Activated CD4-positive, CD25-positive, alpha-beta regulatory T cell (primary cell): ENCODE measurements at places on chromosomes 2 and 18.

GRCh38 chr2:152086231-152086630, 12.6 kb downstream of the CACNB4 start:
- no peak for DNase-seq

DNA sequence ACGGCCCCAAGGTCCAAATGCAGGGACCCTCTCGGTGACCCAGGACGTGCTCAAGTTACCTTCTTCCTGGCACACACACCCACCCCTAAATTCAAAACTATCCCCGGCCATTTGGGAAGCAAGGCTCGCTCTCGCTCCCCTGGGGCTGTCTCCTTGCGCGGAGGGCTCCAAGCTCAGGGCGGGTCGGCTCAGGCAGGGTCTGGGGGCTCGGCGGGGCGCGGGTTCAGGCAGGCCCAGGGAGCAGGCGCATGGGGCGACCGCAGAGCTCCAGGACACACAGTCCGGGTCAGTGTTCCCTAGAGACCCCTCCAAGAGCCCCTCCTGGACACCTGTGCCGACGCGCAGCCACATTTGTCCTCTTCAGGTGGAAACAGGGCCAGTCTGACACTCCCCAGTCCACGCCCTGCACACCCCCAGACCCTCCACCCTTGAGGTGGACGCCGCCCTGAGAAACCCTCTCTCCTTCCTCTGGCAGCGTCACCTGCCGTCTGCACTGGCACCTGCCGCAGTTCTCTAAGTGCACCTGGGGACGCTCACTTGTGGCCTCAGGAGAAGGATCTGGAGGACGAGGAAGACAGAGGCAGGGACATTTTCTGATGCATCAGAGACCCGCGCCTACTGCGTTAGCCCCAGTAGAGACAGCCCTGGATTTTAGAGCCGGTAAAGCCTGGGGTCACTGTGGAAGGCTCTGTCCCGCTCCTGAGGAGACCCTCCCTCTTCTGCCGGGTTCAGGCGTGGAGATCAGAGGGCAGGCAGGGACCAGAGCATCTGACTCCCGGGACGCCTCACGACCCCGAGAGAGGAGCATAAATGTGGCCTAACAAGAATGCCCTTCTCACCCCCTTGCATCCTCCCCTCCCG, 138.8 kb downstream of the TWIST2 start:
- no peak for DNase-seq

DNA sequence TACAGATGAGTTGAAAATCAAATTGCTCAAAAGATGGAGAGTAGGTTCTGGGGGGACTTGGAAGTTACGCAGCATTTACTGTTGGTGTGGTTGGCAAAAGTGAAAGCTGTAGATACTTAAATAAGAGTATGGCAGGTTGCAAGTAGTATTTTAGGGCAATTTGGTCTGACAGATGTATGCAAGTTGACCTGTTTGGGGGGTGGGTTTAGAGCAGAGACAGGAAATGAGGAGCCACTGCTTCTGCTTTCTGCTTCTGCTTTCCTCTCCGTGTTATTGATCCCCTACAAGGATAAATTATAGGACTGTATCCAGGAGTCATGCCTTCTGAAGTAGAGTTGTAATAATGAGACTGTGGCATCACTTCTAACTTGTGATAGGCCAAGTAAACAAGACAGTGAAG, 71.2 kb downstream of the EPAS1 start:
- DNase-seq: no peak

DNA sequence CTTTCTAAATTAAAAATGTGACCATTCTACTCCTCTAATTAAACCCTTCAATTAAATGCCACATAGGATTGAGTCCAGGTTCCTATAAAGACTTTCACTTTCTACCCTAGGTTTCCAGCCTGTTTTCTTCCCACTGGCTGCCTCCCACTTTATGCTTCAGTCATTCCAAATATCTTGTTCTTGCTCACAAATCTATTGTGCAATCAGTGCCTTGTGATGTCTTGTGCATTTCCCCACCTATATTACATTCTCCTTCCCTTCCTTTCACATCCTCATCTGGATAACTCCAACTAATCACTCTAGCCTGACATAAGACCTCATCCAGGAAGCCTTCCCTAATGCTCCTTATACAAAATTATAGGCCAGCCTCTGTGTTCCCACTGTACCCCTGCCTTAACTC, 281.7 kb upstream of the LRATD1 start:
- no peak for DNase-seq

DNA sequence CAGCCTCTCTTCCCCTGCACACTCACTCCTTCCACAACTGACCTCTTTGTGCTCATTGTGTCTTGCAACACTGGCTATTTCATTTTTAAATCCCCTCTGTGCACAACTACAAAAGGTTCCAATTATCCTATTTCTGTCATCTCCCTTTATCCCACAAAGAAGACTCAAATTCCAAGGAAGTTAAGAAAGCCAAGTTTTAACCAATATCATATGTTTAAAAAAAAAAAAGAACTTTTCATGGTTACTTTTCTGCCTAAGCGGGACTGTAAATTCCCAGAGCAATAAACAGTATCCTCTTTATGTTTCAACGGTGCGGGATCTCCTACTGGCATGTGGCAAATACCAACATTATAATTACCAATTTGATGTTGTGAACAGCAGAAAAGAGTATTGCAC, 83.8 kb downstream of the DOCK10 start:
- DNase-seq: no peak

- DNase-seq: no peak
Observed at GRCh38 chr2:94759211-94759610, 112.0 kb upstream of the TEKT4 start.

DNA sequence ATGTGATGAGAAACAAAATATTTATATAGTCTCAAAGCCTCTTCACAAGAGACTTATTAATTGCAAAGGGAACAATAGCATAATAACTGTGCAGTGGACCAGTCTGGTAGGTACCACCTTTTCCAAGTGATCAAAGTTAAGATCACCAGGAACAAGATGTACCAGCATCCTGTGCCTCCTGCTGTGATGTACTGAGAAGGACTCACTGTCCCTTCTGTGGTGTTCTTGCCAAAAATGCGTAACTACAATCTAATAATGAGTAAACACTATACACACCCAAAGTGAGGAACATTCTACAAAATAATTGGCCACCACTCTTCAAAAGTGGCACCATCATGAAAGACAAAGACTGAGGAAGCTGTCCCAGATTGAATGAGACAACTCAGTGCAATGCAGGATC, 14.5 kb downstream of the GNLY start:
- DNase-seq: no peak

GRCh38 chr2:58401936-58402335, 160.8 kb upstream of the FANCL start:
- DNase-seq: no peak

DNA sequence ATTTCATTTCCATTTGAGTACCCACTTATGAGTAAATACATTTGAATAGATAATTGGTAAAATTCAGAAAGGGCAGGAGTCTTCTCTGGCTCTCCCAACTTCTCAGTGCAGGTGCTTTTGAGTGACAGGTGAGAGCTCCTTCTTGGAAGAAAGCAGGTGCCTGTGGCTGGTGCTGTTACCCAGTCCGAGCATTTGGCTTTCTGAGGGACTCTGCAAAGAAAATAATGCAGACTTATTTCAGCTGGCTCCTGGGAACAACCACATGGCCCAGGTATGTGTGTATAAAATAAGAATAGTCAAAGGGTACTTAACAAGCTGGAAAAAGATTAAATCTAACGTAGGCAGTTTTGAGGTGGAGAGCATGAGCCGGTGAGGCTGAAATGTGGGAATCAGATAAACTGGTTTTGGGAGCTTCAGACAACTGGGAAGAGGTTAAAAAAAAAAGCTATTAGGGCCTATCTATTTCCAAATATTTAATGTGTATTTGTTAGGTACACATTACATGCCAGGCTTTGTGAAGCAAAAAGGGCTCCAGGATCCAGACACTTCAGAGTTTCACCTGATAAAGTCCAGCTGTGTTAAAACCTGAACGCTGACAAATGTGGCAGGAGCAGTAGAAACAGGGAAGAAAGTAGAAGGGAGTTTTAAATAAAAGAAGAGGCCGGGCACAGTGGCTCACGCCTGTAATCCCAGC, 20.6 kb downstream of the ZNF236 start:
- no peak for DNase-seq

GRCh38 chr2:72834596-72834995, 8.8 kb upstream of the EXOC6B start:
- DNase-seq: no peak

GRCh38 chr2:218063486-218063885, 5.6 kb upstream of the RUFY4 start:
- DNase-seq: no peak

DNA sequence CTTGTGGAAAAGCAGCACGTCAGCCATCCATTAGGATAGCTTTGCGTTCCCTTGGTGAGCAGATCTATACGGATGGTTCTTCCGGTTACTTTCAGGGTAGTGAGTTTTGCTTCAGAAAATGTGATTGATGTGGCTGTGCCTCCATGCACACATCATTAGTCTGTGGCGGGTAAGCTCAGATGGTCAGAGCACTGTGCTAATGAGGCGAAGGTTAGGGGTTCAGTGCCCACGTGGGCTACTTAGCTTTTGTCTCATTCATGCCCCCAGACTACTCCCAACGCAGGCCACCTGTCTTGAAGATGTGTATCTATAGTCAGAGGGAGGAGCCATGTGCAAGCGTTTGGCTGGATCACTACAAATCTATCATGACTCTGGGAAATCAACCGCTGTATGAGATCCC, 322.8 kb upstream of the POU3F3 start:
- no peak for DNase-seq

GRCh38 chr2:171346723-171347557, 86.8 kb downstream of the METTL8 start:
- DNase-seq: no peak

DNA sequence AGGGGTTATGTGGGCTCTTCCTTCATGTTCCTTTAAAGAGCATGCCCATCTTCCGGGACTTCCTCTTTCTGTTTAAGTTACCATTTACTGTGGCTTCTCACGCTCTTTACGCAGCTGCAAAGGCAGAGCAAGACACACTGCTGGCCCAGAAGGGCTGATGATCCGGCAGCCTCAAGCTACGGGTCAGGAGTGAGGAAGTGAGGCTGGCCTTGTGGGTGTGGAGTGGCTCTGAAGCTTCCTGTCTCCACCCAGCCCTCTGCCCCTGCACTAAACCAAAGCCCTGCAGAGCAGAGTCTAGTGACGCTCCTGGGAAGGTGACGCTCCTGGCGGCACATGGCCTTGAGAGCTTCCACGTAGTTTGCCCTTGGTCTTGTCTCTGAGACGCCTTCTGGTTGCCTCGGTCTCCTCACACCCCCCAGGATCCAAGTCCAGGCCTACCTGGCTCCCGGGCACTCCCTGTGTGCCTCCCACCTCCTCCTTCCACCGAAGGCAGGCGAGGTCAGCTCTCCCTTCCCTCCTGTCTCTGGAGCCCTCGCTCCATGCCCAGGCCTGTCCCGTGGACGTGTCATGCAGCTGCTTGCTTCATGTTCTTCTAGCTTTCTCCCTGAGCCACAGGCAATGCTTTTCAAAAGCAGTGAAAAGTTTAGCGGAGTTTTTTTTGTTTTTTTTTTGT, 50.3 kb downstream of the ARL4C start:
- peak; percentile 61 for DNase-seq

GRCh38 chr2:189545418-189545817, 35.2 kb downstream of the SLC40A1 start:
- DNase-seq: no peak

DNA sequence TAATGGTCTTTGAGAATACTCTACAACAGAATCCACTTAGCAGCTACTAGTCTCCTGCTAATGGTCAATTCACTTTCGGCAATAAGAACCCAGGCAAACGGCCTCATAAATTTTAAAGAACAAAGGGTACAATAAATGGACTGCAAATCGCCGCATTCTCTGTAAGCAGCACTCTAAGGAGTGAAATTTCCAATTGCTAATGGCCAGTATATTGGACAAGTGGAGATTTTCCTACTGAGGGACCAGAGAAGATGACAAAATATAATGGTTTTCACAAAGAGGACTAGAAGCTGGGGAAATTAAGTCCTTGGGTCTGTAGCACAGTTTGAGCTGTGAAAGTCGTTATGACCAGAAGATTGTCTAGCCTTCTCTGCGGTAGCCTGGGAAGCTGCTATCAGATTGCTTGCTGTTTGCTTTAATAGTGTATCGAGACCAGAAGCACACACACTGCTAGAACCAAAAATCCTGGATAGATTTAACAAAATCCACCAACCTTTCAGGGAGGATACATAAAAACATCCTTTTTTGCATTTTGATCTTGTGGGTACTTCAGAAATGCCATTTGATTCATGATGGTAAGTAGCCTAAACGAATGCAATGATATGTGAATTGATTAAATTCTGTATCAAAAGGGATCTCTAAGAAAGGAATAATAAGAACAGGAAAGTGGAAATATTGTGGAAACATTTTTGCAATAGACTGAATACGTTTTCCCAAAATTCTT, 53.6 kb upstream of the ATP8B1 start:
- DNase-seq: no peak

DNA sequence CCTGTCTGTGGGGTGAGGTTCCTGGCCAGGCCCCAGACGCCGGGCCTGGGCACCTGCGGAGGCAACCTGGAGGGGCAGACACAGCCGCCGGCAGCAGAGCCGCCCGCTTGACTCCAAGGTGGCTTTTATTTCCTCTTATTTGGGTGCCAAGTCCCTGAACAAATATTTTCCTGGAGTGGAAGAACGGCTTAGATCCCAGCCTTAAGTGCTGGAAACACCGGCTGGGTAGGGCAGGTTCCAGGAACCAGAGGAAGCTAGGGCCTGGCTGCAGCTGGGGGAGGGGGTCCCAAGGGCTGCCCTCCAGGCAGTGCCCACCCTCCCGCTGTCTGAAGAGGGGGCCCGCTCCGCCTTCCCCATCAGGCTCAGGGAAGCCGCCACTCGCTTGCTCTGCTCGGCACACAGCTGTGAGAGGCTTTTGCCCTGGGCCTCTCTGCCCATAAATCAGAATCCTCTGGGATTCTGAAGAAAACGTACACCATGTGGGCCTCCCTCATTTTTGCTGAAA, 28.2 kb downstream of the SDC1 start:
- no peak for DNase-seq

GRCh38 chr2:80291656-80292055, 12.9 kb downstream of the LRRTM1 start:
- no peak for DNase-seq

DNA sequence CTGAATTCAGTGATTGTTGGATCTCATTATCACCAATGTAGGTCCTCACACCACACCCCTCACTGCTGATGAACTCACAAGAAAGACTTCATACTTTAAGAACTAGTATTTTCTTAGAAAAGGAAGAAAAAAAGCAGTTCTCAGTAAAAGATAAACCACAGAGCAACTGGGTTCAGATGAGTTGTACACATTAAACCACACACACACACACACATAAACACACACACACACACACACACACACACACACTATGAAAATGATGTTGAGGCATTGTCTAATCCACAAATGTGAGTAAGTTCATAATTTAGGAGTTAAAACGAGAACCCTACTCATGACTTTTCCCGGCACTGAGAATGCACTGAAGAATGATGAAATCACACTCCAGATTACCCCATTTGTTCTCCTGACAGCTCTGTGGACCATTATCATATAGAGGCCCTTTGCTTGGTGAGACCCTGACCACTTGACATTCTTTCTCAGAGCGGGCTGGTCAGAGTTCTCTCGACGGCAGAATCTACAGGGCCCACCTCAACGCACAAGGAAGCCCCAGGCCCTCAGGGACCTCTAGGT, 106.2 kb downstream of the BCL2 start:
- DNase-seq: no peak
